ENCODE measurements at places on chromosomes 7 and 10.

GRCh38 chr10:90149563-90149962 lies 448.2 kb downstream of the KIF20B start:
- DNase-seq: no peak

DNA sequence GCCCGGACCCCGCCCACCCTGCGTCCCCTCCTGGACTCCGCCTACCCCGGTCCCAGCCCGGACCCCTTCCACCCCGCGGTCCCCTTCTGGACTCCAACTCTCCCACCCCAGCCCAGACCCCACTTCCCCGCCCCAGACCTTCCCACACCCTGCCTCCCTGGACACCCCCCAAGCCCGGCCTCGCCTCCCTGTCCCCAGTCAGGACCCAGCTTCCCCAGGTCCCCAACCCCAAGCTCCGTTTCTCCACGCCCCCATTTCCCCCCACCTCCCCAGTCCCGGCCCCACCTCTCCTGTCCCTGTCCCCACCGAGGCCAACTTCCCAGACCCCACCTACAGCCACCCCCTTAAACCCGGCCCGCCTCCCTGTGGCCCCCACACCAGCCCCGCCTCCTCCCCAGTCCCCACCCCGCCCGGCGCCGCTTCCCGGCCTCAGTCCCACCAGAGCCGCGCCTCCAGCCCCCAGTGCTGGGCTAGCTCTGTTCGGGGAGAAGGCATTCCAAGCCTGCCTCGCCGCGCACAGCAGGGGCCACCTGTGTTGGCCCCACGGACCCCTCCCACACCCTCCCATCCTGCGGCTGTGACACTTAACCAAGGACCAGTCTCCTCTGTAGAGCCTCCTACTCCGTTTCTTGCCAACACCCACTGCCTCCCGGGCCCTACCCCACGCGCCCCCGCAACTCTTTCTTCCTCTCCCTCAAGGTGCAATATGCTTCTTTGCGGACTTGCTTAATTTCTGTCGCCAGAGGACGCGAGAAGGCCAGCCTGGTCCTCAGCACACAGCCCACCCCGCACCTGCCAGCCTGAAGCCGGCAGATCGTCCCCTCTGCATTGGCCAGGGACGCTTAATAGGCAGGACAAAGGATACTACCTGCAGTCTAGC lies 736 bp upstream of the ITIH5 start:
- DNase-seq: peak; percentile 21

DNA sequence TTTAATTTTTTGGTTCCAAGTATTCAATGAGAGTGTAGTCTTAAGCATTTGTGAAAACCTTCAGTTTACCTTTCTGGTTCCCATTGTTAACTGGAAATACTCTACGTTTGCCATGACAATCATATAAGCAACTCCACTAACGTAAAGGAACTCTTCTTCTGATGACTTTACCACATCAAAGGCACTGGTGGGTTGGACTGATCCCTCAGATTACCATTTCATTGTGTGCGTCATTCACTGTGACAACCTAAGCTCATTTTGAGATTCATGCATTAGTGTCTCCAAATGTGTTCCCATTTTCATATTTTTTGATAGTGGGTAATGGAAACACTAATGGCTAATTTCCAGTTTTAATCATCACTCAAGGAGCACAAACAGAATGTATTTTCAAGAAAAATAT lies 119.9 kb upstream of the COL1A2 start:
- DNase-seq: no peak

- no peak for DNase-seq
Observed at GRCh38 chr7:120221666-120222065, 51.3 kb upstream of the KCND2 start.

- DNase-seq: no peak
Observed at GRCh38 chr10:91681361-91682276, 48.7 kb upstream of the PPP1R3C start.

- DNase-seq: no peak
Observed at GRCh38 chr10:71534568-71535194, 138.0 kb downstream of the CDH23 start.

- no peak for DNase-seq
Observed at GRCh38 chr7:70389531-70390151, 742.3 kb upstream of the GALNT17 start.

DNA sequence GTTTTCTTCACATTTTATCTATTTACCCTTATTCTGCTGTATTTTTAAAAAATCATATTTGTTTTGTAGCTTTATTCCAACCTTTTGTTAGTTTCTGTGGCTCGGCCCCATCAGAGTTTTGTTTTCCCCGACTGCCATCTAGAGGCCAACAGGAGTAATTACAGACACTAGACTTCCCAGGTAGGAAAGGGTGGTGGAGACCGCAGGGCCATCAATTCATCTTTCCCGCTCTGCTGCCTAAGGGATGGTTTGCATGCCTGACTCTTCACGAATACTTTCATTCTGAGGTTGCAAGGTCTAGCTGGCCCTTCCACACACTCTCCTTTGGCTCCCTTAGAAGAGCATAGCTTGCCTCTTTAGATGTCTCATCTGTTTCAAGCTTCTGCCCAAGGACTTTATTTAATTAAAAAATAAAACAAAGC lies 38.3 kb downstream of the LYZL2 start:
- DNase-seq: peak; percentile 47

- no peak for DNase-seq
Observed at GRCh38 chr7:35518767-35519166, 176.2 kb downstream of the HERPUD2 start.

DNA sequence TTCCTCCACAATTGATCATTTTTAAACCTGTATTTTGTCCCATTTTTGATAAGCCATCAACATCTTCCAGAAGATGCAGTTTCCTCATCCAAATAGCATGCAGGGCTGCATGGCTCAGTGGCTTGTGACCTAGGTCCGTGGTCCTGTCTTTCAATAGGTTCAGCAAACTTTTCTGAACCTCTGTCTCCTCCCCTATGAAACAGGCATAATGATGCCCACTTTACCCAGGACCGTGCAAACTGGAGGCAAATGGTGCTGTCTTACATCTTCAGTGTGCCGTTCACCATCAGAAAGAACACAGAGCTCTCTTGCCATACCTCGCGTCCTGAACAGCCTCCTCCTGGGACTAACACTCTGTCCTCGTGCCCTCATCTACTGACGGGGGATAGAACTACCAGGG lies 22.3 kb upstream of the FIGNL1 start:
- no peak for DNase-seq

DNA sequence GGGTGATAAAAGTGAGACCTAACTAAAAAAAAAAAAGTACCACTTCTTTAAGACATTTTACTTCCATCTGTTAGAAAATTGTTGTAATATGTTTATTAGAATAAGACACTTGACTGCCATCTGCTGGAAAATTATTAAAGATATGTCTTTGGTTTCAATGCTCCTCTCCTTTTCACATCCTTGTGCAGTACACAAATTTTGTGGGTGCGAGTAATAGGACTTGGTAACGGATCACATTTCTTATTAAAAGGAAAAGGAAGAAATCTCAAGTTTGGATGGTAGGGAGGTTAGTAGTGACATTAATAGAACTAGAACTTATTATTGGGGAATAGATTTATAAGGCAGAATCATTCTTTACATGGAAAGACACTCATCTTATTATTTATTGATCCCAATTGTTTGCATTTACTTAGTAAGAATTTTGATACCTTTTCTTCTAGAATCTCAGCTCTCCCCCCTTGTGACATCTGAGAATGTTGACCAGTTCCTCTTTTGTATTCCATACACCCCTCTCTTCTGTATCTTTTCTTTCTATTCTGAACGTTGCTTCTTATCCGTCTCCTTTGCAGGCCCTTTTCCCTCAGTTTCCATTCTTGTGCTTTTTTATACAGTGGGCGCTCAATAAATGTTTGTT lies 43.0 kb upstream of the RPA3 start:
- DNase-seq: no peak

DNA sequence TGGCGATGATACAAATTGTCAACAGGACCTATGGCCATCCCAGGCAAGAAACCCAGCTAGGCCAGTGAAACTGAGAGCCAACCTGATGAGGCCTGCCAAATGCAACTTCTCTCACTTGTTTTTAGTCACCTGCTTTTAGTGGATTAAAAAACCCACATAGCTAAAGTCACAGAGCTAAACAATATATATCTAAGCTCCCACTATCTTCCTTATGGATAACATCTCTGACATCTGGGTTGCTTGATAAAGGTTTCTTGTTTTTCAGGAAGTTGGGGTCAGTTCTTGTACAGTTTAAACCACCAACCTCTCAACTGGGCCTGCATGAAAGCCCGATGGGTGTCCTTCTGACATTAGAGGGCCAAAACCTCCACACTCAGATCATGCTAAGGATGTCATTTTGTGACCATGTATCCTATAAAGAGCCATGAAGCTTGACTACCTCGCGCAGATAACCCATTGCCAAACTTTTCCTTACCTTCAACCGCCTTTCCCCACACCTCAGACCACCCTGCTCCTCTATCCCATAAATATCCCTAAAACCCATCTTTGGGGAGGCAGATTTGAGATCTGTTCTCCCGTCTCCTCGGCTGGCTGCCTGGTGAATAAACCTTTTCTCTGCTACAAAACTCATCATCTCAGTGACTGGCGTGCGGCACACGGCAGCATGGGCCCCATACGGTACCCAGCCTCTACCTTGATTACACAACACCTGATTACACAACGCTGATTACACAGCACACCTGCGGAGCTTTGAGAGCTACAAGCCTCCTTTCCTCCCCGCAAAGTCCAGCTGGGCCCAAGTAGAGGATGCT lies 797 bp upstream of the STMP1 start:
- peak; percentile 32 for DNase-seq

DNA sequence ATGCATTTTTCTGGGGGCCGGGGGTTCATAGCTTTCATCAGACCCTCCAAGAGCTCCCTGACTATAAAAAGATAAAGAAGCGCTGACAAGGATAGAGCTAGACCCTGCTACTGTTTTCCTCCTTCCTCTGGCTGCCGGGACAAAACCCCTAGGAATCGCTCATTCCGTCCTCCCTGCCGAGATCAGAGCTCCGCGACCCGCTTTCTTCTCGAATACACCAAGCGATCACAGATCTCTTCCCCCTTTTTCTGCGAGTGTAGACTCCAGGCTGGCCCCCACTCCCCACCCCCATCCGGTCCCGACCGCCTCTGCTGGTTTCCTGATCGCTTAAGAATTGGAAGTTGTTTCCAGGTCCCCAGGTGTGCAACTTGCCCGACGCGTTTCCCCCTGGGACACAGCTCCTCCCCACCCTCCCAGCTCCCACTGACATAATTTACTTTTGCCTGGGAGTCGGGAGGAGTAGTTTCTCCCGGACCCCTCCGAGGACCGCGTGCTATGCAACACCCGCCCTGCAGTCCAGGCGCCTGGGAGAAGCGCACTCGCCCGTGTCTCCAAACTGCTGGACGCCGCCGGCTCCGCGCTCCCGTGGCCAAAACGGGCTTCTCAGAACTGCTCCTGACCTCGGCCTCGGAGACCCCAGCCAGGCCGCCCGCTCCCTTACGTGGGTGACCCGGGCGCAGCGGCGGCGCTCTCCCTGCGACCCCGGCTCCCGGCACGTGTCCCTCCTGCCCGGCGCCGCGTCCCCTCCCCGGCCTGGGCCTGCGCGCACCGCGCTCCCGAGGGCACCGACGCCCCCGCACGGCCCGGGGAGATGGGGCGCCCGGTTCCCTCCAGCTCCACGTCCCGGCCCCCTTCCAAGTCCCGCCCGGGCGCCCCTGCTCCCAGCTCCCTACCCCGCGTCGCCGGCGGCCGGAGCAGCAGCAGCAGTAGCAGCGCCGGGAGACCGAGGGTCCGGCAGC lies 552 bp downstream of the IL15RA start:
- DNase-seq: peak; percentile 43

DNA sequence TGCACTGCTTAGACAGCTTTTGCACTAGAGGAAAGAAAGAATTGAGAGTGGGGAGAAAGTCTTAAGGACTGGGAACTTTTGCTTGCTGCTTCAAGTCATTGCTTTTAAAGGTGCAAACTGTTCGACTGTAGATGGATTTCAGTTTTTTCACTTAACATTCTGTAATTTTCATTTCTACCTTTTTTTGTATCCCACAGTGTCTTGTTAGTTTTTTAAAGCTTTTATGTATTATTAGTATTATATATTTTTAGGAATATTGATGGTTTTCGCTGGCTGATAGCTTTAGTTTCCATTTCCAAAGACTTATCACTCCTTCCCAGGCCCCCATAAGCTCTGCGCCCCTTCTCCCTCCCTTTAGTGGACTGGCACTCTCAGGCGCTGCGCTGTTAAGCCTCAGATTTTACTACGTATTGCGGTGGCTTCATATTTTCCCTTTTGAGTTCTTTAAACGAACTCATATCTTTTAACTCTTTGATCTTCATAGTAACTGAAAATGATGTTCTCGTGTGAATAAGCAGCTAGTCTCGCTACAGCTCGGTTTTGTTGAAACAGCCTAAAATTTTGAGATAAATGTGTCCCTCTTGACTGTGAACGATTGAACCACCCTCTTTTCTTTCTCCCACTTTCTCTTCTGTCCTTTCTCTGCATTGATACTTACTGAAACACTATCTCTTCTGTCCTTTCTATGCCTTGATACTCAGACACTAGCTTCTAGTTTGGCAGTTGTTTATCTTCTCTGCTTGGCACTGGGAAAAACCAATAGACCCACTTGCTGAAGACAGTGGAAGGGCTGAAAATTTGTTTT lies 2.5 kb upstream of the ETV1 start:
- DNase-seq: no peak

DNA sequence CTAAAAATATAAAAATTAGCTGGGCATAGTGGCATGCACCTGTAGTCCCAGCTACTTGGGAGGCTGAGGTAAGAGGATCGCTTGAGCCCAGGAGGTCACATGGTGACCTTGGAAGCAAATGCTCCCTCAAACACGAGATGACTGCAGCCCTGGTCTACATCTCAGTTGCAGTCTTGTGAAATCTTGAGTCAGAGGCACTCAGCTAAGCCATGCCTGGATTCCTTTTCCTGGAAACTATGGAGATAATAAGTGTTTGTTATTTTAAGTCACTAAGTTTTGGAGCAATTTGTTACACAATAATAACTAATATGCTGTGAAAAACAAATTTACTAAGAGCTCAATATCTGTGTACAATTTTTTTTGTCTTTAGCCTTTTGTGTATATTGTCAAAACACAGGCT lies 284.3 kb upstream of the KAT6B start:
- DNase-seq: no peak

All from GM10248 (cell line).